WTC11 (cell line): ENCODE measurements at places on chromosomes 2 and 18. TPM values are rescaled to one million over a fixed set of nuclear protein-coding genes. Genes with fewer than 3 reads are reported as not detected.
A peak's percentile ranks its signal among the peaks of the same experiment; 100 is the strongest.

GCG gene
- 0.14 TPM in 1 of 3 replicates, not detected in the others for total RNA-seq

- DNase-seq: no peak
Observed at GRCh38 chr18:50627594-50628532, 68.0 kb downstream of the MAPK4 start.

- DNase-seq: no peak
Observed at GRCh38 chr2:75798569-75798968, 87.9 kb upstream of the GCFC2 start.

DNA sequence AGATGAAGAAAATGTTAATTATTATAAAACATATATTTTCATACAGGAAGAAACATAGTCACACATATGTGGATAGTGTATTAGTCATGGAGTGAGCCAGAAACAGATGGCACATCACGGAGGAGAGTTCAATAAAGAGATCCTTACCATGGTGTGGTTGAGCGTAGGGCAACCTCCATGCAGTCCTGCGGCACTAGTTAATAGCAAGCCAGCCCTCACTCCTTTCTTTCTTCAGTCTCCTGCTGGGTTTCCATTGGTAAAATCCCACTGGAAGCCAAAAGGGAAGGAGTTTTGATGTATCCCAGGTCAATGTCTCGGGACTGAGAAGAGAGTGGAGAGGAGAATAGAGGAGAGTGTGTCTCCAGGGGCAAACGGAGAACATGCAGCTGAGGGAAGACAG, 328.1 kb downstream of the NR4A2 start:
- no peak for DNase-seq

- no peak for DNase-seq
Observed at GRCh38 chr2:234905547-234906265, 46.1 kb upstream of the SH3BP4 start.

SKA1 gene
- 15.7 to 18.6 TPM (median 18.1 TPM) in 3 replicates for total RNA-seq

SLC5A7 gene
- 0.05 TPM in 1 of 3 replicates, not detected in the others for total RNA-seq

DNA sequence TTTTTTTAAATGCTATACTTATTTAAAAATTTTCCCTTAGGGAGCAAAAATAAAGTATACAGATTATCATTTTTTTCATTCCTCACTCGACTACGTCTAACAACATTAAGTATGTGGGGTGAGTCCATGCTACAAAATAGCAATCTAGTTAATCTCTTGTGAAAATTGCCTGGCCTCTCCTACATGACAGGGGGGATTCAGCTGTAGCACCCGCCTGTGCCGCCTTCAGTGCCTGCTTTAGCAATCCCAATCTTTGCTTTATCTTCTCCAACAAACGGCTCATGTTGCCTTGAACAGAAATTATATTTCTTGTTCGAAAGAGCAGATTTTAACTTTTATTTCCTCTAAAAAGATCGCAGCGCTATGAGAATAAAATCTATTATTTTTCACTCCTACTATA, 2.4 kb upstream of the SOX11 start:
- DNase-seq: no peak

- DNase-seq: no peak
Observed at GRCh38 chr18:52344881-52345280, 4.9 kb downstream of the DCC start.

CFAP221 gene
- total RNA-seq: 0.14 to 0.94 TPM (median 0.35 TPM) in 3 replicates

GRCh38 chr2:47016172-47016913, 100.7 kb upstream of the MCFD2 start:
- peak; percentile 39 for DNase-seq

- DNase-seq: no peak
Observed at GRCh38 chr2:239762655-239763269, 262.4 kb downstream of the NDUFA10 start.
